Immature natural killer cell (primary cell): ENCODE measurements at places on chromosomes 13 and 19.

GRCh38 chr13:20057963-20058362, 99.4 kb downstream of the ZMYM2 start:
- DNase-seq = no peak

- no peak for DNase-seq
Observed at GRCh38 chr13:42305503-42305902, 33.6 kb downstream of the AKAP11 start.

DNA sequence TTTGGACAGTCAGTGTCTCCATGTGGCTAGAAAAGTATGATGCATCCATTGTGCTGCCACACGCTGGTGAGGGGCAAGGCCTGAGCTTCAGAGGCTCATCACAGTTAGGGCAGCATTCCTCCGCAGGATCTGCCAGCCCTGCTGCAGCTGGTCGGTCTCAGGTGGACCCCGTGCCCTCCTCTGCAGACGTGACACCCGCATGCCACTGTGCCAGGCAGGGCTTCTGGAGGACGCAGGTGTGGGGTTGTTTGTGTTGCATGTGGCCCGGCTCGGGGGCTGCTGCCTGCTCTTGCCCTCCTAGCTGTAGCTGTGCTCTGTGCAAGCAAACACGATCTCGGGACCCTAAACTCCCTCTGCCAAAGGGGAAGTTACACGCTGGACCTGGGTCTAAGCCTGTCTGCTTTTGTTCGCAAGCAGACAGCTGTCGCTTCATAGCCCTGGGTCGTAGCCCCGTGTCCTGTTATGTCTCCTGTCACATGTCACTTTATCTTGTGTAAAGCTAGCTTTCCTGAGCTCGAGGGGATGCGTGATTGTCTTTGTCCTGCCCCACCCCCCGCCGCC, 45.3 kb downstream of the SLC7A9 start:
- DNase-seq = no peak

GRCh38 chr13:50106559-50106958, 91.3 kb downstream of the KCNRG start:
- DNase-seq = no peak

DNA sequence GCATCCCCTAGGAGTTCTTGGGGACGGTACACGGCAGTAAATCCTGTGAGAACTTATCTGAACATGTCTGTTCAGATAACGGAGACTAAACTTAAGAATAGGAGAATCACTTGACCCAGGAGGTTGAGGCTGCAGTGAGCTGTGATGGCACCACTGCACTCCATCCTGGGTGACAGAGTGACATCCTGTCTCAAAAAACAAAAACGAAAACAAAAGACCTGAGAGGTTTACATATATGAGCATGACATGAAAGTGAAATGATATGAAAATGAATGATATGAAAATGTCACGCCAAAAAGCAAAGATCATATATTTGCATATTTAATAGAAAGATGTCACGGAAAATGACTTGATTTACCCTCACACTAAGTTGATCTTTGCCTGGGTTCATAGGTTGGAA, 5.8 kb downstream of the ZNF175 start:
- no peak for DNase-seq

DNA sequence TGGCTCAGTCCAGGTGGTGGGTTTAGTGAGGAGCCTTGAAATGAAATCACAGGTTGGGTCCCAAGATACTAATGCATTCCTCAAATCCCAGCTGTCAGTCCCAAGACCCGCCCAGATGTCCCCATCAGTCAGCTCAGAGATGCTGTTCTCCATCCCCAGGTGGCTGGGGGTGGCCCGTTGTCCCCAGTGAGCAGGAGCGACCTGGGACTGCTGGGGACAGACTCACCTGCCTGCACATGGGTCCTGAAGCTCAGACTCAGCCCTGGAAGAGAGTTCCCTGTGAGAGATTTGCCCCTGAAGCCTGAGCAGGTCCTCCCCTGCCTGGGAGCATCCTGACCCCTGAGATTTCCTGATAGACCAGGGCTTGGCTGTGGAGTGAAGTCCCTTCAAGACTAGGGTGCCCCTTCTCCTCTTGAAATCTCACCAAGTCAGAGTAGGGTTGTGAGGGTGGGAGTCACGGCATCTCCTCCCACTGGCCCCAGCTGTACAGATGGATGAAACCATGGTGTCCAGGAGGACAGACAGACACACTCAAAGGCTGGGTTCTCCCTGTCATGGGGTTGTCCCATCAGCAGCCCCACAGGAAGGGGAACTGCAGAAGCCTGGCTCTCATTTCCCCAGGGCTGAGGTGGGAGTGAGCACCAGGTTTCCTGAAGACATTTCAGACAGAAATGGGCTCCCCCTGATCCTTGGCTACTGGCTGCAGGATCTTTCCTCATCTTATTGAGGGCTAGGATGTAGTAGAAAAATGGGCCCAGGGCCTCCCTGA, 14.4 kb downstream of the LILRA5 start:
- no peak for DNase-seq

GRCh38 chr13:97058391-97058790, 64.1 kb upstream of the OXGR1 start:
- no peak for DNase-seq

DNA sequence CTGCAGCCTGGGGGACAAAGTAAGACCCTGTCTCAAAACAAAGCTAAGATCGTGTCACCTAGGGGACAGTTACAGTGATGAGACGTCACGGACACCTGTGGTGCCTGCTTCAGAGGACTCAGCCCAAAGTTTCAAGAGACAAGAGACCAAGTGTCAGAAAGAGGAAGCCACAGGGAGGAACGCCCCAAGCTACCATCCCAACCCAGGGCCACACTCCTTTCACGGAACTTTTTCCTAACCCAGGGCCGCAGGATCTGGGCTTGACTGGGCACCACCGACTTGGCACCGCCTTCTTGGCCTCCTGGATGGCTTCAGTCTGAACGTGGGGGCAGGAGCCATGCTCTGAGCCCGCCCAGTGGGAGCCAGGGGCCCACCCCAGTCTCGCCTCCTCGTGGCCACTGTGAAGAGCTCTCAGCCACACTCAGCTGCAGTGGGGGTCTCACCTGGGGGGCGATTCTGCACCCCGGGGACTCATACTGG, 8.5 kb downstream of the MOB3A start:
- DNase-seq = peak; percentile 70

DNA sequence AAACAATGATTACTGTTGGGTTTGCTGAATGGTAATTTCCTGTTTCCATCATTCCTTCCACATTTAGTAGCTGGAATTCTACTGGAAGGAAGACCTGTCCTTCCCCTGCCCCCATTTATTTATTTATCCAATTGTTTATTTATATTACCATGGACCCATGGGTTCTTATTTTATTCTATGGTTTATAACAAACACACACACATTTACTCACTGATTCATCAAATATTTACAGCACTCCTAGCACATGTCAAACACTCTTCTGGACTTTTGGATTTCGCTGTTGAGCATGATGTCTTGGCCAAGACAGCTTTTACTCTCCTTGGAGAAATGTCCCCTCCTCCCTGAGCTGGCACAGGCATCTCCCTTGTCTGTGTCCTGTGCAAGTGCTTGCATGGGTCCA, 227.8 kb upstream of the MAB21L1 start:
- no peak for DNase-seq
